ENCODE measurements at places on chromosomes 12 and 14.

DNA sequence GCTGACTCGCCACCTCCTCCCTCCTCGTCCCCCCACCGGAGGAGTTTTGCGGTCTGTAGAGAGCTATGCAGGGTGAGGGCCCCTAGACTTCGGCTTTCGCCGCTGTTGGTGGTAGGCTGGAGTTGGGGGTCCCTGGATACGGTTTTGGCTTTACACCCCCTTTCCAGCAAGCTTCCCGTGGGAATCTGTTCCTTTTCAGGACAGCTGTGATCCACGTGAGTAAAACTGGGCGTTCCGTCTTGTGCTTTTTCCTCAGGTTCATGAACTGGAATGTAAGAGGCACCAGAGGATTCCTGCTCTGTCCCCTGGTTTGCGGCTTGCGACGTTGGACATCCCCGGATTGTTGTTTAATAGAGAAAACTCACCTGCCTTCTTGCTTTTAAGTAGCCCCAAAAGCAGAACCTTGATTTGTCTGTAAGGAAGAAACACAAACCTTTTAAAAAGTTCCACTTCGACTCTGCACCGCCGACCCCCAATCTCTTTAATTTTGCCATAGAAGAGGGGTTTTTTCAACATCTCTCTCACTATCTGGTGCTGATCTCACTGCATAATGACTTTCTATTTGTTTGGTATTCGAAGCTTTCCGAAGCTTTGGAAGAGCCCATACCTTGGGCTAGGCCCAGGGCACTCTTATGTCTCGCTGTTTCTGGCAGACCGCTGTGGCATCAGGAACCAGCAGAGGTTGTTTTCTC lies 490 bp downstream of the PRORP start:
- H3K4me1 ChIP-seq: peaks cover 69% of the 10 kb centered on the region
- peaks cover 16% of the 10 kb centered on the region for H3K36me3 ChIP-seq
- H3K27ac ChIP-seq: peak overlapping the region; percentile 98
- no peak for DNase-seq

GRCh38 chr12:78392918-78393317 lies 471.7 kb upstream of the SYT1 start:
- H3K4me1 ChIP-seq: no peaks in the 10 kb centered on the region
- no peaks in the 10 kb centered on the region for H3K27me3 ChIP-seq
- DNase-seq: no peak
- H3K36me3 ChIP-seq: no peaks in the 10 kb centered on the region
- H3K4me3 ChIP-seq: no peak overlapping the region

- no peak for DNase-seq
- H3K27ac ChIP-seq: no peak overlapping the region
- H3K4me3 ChIP-seq: no peak overlapping the region
- H3K36me3 ChIP-seq: no peaks in the 10 kb centered on the region
- peaks cover 46% of the 10 kb centered on the region for H3K27me3 ChIP-seq
- H3K4me1 ChIP-seq: no peaks in the 10 kb centered on the region
Measured at GRCh38 chr14:56552615-56553014, 27.0 kb upstream of the TMEM260 start.

DNA sequence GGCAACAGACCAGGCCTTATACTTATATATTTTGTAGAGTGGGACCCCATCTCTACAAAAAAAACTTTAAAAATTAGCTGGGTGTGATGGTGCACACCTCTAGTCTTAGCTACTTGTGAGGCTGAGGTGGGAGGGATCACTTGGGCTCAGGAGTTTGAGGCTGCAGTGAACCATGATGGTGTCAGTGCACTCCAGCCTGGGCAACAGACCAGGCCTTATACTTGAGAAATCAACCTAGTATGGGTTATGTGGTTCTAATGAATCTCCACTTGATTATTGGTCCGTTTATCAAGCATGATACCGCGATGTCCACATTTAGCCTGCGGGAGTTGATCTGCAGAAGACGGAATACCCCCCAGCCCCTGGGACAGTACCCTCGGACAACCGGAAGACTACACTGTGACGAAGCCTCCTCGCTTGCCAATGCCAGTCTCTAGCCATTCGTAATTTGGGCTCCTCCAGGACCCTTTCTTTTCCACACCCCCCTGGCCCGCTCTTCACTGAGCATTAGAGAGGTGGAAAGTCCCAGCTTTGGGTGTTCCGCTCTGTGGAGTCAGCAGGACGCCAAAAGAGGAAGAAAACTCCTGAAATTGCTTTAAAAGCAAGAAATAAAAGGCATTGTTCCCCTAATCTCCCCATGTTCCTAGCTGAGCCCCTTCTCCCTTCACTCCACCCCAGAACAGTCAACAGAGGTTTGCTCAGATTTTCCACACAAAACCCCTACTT lies 19.4 kb downstream of the LTBP2 start:
- no peak overlapping the region for H3K4me3 ChIP-seq
- no peak overlapping the region for H3K27ac ChIP-seq
- no peak for DNase-seq
- H3K4me1 ChIP-seq: no peaks in the 10 kb centered on the region
- no peaks in the 10 kb centered on the region for H3K27me3 ChIP-seq

- no peaks in the 10 kb centered on the region for H3K36me3 ChIP-seq
- H3K4me3 ChIP-seq: no peak overlapping the region
- no peaks in the 10 kb centered on the region for H3K27me3 ChIP-seq
- no peak for DNase-seq
- H3K27ac ChIP-seq: no peak overlapping the region
- H3K4me1 ChIP-seq: no peaks in the 10 kb centered on the region
Measured at GRCh38 chr14:100691395-100692056, 35.2 kb upstream of the DLK1 start.

- H3K27me3 ChIP-seq: no peaks in the 10 kb centered on the region
- no peak for DNase-seq
- peak overlapping the region; percentile 87 for H3K4me3 ChIP-seq
- peaks cover 5% of the 10 kb centered on the region for H3K36me3 ChIP-seq
- peak overlapping the region; percentile 82 for H3K27ac ChIP-seq
Measured at GRCh38 chr12:42236017-42236416, 2.0 kb downstream of the YAF2 start.

DNA sequence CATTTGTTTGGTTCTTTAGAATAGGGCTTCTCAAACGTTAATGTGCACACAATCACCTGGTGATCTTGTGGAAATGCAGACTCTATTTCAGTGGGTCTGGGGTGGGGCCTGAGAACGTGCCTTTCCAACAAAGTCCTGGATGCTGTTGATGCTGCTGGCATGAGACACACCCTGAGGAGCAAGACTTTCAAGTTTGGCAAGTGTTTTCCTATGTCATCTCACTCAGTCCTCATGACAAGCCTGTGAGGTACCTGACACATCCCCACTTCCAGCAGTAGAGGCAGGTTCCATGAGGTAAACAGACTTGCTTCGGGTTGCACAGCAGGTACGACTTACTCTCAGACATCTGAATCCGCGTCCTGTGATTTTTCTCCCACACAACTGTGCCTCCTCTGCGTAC lies 147.1 kb downstream of the MYRFL start:
- H3K4me3 ChIP-seq: no peak overlapping the region
- H3K27ac ChIP-seq: no peak overlapping the region
- no peaks in the 10 kb centered on the region for H3K27me3 ChIP-seq
- no peaks in the 10 kb centered on the region for H3K4me1 ChIP-seq
- DNase-seq: no peak

DNA sequence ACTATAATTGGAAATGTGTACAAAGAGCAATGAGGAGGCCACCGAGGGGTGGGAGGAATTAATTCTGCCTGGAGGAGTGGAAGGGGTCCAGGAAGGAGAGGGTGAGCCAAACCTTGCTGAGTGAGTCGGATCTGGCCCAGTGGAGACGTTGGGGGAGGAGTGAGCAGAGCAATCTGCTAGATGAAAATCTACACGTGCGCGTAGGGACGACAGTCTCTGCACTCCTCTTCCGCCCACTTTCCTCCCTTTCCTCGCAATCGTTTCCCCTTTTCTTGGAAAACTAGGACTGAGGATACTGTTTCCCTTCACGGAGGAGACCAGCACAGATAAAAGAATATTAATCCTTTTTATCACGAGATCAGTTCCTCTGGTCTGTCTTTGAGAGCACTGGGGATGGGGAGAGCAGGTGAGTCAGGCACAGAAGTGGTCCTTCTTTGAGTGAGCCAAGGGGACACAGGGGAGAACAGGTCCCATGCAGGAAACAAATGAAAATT lies 2.9 kb upstream of the NAB2 start:
- H3K36me3 ChIP-seq: peaks cover 4% of the 10 kb centered on the region
- peak overlapping the region; percentile 85 for H3K4me3 ChIP-seq
- no peaks in the 10 kb centered on the region for H3K27me3 ChIP-seq
- peaks cover 49% of the 10 kb centered on the region for H3K4me1 ChIP-seq
- peak overlapping the region; percentile 98 for H3K27ac ChIP-seq
- no peak for DNase-seq

DNA sequence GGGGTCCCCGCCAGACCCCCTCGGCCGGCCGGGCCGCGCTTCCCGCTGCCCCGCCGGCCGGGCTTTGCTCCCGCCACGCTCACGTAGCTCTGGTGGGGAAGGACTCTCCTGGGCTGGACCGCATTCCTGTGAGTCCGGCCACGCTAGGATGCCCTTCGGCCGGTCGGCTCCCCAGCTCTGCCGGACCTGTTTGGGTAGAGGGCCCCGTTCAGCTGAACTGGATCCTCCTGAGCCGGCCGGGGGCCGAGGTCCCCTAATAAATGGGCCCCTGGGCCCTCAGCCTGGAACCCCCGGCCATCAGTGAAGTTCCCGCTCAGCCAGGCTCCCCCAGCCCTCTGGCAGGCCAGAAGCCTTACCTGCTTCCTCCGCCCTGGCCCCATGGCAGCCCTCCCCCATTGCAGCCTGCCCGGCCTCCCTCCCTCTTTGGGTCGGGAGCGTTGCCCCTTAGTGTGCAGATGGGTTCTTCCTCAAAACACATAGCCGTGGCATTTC lies 593 bp downstream of the UNC119B start:
- peak overlapping the region; percentile 82 for H3K4me3 ChIP-seq
- peak overlapping the region; percentile 92 for H3K27ac ChIP-seq
- H3K36me3 ChIP-seq: peaks cover 8% of the 10 kb centered on the region

GRCh38 chr14:52266179-52266578 lies 1.3 kb upstream of the PTGDR start:
- DNase-seq: no peak
- no peak overlapping the region for H3K27ac ChIP-seq
- peak overlapping the region; percentile 6 for H3K4me3 ChIP-seq
- no peaks in the 10 kb centered on the region for H3K36me3 ChIP-seq
- H3K4me1 ChIP-seq: peaks cover 38% of the 10 kb centered on the region

DNA sequence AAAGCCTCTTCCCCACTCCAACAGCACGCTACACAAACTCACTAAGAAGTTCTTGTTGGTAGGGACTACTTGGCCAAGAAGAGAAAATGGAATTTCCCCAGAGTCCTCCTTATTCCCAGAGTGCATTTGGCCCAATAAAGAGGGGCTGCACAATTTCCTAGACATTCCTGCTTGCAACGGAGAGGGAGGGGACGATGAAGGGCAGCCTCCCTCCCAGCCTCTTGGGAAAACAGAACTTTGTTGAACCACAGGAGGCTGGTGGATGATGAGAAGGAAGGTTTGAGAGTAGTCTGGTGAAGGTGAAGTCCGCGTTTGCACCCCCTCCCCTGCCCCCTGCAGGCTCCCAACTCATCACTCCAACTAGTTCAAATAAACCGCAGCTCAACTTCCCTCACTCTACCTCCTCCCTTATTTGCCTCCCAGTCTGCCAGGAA lies 19.1 kb upstream of the TBX3 start:
- H3K36me3 ChIP-seq: peaks cover 7% of the 10 kb centered on the region
- no peak overlapping the region for H3K4me3 ChIP-seq
- peaks cover 46% of the 10 kb centered on the region for H3K27me3 ChIP-seq

DNA sequence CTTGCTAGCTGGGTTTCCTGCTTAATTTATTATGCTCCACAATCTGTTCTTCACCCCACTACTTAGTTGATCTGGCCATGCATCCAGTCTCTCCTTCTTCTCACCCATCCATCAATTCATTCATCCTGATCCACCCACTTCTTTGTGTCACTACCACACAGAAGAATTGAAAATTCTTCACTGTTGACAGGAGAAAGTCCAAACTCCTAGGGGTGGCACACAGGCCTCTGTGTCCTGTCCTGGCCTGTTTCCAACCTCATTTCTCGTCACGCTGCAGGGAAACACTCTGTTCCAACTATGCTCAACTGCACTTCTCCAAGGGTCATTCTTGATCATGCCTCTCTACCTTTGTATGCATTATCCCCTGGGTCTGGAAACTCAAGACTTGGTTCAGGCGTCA lies 10.6 kb upstream of the KRT83 start:
- peaks cover 23% of the 10 kb centered on the region for H3K4me1 ChIP-seq
- no peak overlapping the region for H3K27ac ChIP-seq
- H3K4me3 ChIP-seq: no peak overlapping the region
- no peak for DNase-seq
- H3K36me3 ChIP-seq: no peaks in the 10 kb centered on the region

DNA sequence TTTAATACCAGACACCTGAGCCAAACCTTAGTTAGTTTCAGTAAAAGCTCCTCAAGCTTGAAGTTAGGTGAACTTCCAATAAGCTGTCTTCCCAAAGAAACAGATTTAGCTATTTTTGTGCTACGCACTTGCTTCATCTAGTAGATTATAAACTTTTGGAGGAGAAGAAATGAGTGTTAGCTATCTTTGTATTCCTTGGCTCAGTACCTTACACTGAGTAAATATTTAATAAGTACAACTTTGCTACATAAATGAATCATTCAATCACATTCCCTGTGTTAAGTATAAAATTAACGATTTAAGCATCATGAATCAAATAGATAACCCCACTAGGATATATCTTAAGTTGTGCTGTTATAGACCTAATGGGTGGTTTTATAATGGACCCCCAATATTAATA lies 307.0 kb downstream of the PCNX1 start:
- peaks cover 8% of the 10 kb centered on the region for H3K27me3 ChIP-seq
- H3K27ac ChIP-seq: no peak overlapping the region
- peaks cover 16% of the 10 kb centered on the region for H3K36me3 ChIP-seq
- DNase-seq: no peak
- peaks cover 29% of the 10 kb centered on the region for H3K4me1 ChIP-seq
